ENCODE measurements at places on chromosomes 4 and X. TPM values are rescaled to one million over a fixed set of nuclear protein-coding genes. Genes with fewer than 3 reads are reported as not detected.

DNA sequence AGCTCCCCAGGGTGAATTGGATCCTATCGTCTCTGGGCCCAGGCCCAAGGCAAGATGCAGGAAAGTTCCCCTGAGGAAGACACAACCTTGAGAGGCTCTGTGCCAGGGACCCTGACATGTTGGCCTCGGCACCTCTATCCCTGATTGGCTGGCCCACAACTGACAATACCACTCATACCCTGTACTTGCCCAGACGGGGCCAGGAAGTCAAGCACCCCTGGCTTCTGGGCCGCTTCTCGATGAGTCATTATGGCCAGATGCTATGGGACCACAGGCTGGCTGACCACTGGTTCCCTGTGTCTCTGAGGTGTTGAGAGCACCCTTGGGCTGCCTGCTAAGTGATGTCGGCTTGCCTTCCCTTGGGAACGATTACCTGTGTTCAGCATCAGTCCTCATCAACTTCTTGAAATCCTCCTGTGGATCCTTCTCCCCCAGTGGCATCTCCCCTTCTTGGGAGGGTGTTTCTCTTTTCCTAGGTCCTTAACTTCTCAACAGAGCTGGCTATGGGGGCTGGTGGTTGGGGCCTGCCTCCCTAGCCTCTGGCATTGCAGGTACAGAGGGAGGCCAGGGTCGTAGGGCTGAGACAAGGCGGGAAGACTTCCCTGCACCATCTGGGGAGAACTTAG is 54.5 kb upstream of the MAMLD1 start:
- H3K4me3 ChIP-seq, result no peak overlapping the region
- no peak for DNase-seq
- no peak overlapping the region for H3K27ac ChIP-seq
- H3K27me3 ChIP-seq, result no peaks in the 10 kb centered on the region
- H3K36me3 ChIP-seq, result no peaks in the 10 kb centered on the region

GRCh38 chrX:14409341-14409740 is 120.0 kb upstream of the GLRA2 start:
- no peak overlapping the region for H3K27ac ChIP-seq
- H3K36me3 ChIP-seq, result no peaks in the 10 kb centered on the region
- DNase-seq, result no peak
- no peak overlapping the region for H3K4me3 ChIP-seq
- no peaks in the 10 kb centered on the region for H3K4me1 ChIP-seq

DNA sequence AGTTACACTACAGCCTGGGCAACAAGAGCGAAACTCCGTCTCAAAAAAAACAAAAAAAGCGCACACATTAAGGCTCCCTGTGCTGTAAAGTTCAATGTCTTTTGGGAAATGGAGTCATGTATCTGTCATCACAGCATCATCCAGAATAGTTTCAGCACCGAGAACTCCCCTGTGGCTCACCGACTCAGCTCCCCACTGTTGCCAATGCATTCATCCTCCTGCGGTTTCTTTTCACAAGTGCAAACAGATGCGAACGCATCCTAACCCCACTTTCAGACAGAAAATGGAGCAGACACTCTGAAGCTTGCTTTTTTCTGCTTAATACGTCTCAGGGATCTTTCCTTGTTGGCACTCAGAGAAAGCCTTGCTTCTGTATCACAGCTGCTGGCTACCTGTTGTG is 13.8 kb upstream of the SH3TC1 start:
- DNase-seq, result no peak
- no peaks in the 10 kb centered on the region for H3K4me1 ChIP-seq
- no peaks in the 10 kb centered on the region for H3K36me3 ChIP-seq
- H3K27ac ChIP-seq, result no peak overlapping the region
- H3K4me3 ChIP-seq, result no peak overlapping the region

DNA sequence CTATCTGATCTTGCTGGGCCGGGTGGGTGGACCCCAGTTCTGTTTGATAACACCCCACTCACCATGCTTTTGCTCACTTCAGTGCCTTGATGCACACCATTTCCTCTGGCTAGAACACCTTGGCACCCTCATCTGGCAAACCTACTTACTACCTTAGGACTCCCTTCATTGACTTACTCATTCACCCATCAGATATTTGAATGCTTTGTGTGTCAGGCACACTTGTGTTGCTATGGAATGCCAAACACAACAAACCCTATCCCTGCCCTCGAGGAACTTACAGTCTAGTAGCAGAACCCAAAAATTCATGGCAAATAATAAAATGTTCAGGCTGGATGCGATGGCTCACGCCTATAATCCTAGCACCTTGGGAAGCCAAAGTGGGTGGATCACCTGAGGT is 13.9 kb downstream of the CCNG2 start:
- no peak for DNase-seq
- H3K27me3 ChIP-seq, result no peaks in the 10 kb centered on the region
- H3K4me1 ChIP-seq, result peaks cover 64% of the 10 kb centered on the region
- H3K27ac ChIP-seq, result peak overlapping the region; percentile 55

- no peaks in the 10 kb centered on the region for H3K36me3 ChIP-seq
- H3K4me3 ChIP-seq, result no peak overlapping the region
- no peak for DNase-seq
- H3K27me3 ChIP-seq, result no peaks in the 10 kb centered on the region
These were observed 96.5 kb upstream of the PACRGL start for GRCh38 chr4:20603671-20604313.

GRCh38 chr4:140162596-140162995 is 8.6 kb upstream of the MAML3 start:
- no peaks in the 10 kb centered on the region for H3K36me3 ChIP-seq
- H3K4me1 ChIP-seq, result no peaks in the 10 kb centered on the region
- H3K27ac ChIP-seq, result no peak overlapping the region
- H3K4me3 ChIP-seq, result no peak overlapping the region
- no peak for DNase-seq

The HSD17B13 gene
- 0.60 TPM for total RNA-seq

- no peak overlapping the region for H3K27ac ChIP-seq
- no peak for DNase-seq
- no peak overlapping the region for H3K4me3 ChIP-seq
- no peaks in the 10 kb centered on the region for H3K4me1 ChIP-seq
- no peaks in the 10 kb centered on the region for H3K27me3 ChIP-seq
- H3K36me3 ChIP-seq, result no peaks in the 10 kb centered on the region
These were observed 373.1 kb upstream of the GNPDA2 start for GRCh38 chr4:45099471-45099870.

DNA sequence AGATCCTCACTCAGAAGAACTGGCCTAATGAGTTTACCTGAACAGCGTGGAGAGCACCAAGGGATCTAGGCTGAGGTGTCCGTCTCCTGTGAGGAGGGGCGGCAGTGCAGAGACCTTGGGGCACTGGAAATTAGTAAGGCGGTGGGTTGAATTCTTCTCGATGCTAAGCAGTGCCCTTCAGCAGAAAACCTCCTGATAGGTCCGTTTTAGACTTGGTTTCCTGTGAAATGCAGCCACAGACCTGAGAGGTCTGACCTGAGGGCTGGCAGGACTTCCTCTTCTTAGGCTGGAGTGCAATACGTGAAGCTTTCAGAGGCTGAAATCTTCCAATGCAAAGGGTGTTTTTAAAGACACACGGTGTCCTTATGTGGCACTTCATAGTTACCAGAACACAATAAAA is at the start of gene CLNK:
CLNK (minus strand) TSS at position 138 of the 400 bp plus-strand sequence. CDS start 16,899 bp downstream, outside the sequence.
- no peak for DNase-seq
- no peak within 1 kb of the TSS for H3K27ac ChIP-seq
- no peaks in the 10 kb centered on the region for H3K27me3 ChIP-seq
- H3K36me3 ChIP-seq, result no peaks in the 10 kb centered on the region

DNA sequence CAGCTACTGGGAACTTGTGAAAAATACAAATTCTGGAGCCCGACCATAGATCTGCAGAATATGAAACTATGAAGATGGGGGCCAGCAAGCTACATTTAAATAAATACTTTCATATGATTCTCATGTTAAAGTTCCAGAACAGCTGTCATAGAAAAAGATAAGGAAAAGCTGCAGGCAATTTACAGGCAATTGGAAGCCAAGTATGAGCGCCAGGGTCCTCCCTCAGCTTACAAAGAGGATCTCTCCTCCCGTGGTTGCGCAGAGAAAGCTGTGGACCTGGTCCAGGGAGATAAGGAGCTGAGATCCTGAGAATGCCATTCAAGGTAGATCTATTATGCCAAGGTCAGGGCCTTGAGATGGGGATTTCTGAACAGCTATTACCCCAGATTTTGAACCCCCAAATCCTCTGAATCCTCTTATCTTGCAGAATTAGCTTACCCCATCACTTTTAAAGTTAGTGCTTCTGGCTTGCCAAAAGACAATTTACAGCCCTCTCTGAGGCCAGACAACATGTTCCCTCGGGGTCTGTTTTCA is 25.6 kb upstream of the FRAS1 start:
- no peaks in the 10 kb centered on the region for H3K27me3 ChIP-seq
- no peaks in the 10 kb centered on the region for H3K4me1 ChIP-seq
- no peak overlapping the region for H3K4me3 ChIP-seq
- H3K36me3 ChIP-seq, result no peaks in the 10 kb centered on the region
- no peak for DNase-seq
- no peak overlapping the region for H3K27ac ChIP-seq

The TMEM185A gene
- total RNA-seq, result 15.8 TPM

The CT45A10 gene
- total RNA-seq, result not detected

DNA sequence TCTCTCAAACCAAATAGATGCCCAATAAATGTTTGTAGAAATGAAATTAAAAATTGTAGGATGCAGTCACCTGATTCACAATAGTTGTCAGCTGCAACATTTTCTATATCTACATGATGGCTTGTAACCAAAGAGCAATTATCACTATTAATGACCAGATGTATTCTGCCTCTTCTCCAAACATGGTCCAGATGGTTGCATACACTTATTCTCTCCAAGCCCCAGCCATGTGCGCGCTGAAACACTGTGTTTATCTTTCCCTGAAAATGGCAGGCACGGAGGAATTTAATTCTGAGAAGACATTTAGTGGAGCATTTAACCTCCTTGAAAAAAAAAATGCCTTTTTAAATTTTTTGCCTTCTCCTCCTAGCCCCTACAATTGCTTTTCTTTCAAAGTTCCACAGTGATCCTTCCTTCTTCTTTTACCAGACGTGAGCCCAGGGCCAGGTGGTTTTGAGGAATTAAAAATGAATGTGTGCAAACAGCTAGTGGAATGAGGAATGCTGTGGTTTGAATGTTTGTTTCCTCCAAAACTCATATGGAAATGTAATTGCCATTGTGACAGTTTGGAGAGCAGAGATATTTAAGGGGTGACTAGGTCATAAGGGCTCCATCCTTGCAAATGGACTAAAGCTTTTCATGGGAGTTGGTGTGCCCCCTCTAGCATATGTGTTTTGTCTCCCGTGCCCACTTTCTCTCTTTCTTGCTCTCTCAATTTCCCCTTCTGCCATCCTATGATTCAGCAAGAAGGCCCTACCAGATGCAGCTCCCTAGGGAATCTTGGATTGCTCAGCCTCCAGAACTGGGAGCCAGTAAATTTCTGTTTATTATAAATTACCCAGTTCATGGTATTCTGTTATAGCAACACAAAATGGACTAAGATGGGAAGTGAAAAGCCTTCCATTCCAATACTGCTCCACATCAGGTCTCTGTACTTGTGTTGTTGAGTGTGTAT is 136.0 kb downstream of the GABRB1 start:
- DNase-seq, result no peak
- H3K4me3 ChIP-seq, result no peak overlapping the region
- no peaks in the 10 kb centered on the region for H3K4me1 ChIP-seq

DNA sequence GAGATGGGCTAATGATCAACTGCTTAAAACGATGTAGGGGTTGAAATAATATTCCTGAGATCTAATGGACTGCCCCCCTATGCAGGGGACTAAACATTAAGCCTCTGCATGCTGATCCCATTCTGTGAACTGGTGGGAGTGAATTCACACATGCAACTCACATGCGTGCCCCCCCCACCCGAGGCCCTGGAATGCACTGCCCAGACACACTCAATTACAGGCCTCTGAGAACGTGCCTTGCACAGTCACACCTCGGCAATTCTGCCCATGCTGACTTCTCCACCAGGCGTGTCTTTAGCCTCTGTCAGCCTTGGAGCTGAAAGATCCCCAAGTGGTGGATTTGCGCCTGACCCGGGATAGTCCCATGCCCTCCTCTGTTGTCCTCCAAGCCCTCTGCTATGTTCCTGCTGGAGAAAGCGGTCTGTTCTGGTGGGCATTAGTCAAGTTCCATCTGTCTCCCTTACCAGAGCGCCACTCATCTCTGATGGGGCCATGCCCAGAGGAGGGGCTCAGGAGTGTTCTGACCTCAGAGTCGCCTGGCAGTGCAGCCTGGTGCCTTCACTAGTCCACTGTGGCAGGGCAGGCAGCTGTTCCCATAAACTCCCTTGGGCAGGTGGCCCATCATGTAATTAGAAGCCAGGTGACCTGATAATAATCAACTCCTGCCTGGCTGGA is 86.5 kb downstream of the DRD5 start:
- H3K36me3 ChIP-seq, result no peaks in the 10 kb centered on the region
- no peak for DNase-seq
- H3K4me3 ChIP-seq, result no peak overlapping the region
- no peaks in the 10 kb centered on the region for H3K27me3 ChIP-seq
- H3K4me1 ChIP-seq, result no peaks in the 10 kb centered on the region
- H3K27ac ChIP-seq, result no peak overlapping the region

DNA sequence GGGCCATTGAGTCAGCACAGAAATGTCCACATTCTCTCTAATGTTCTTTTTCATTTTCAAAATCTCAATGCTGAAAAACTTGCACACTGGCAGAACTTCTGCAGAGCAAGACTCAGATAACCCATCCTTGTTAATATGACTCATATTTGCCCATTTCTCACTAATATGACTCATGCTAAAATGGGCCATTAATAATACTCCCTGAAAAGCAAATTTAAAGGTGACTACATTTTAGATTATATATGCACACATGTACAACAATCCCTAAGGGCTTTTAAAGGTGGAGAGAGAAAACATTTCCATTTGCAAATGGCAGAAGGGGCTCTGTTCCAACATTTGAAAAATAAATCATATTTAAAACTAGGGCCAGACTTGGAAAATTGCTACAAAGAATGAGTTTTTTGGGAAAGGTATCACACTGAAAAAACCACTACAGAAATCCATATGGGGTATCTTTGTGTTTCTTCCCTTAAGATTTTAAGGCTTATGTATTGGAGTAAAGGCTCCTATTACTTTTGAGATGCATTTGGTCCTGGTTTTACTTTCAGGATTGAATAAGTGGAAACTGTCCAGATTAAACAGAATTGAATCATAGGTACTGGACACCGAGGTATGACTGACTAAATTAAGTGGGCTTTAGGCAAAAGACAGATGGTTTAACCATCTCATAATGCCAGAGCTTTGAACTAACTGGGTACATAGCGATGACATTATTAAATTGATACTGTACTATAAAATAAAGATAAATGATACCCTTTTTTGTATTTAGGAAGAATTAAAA is 30.0 kb downstream of the TLR2 start:
- H3K36me3 ChIP-seq, result no peaks in the 10 kb centered on the region
- no peaks in the 10 kb centered on the region for H3K27me3 ChIP-seq
- DNase-seq, result no peak
- H3K4me3 ChIP-seq, result no peak overlapping the region
- H3K4me1 ChIP-seq, result peaks cover 1% of the 10 kb centered on the region

Measured in neural progenitor cell (in vitro differentiated cells).